ENCODE measurements at places on chromosomes 12 and 14.

DNA sequence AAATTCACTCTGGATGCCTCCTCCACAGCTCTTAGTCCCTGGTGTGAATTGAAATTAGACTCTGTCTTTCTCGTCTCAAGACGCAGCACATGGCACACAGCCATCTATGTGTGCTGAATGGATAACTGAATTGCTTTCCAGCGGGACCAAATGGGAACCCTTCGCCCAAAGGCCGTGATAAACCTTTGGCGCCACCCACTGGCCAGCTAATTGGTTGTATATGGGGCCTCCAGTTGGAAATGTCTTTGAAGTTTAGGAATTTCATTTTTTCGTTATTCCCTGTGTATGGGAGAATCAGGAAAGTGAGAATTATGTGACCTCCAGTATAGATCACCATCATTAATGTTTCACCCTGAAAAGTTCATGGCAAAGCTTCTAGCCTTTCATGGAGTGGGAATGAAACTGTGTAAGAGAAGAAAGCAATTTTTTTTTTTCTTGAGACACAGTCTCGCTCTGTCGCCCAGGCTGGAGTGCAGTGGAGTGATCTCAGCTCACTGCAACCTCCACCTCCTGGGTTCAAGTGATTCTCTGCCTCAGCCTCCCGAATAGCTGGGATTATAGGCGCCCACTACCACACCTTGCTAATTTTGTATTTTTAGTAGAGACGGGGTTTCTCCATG is 9.8 kb upstream of the HSP90AA1 start:
- peak; percentile 55 for DNase-seq

DNA sequence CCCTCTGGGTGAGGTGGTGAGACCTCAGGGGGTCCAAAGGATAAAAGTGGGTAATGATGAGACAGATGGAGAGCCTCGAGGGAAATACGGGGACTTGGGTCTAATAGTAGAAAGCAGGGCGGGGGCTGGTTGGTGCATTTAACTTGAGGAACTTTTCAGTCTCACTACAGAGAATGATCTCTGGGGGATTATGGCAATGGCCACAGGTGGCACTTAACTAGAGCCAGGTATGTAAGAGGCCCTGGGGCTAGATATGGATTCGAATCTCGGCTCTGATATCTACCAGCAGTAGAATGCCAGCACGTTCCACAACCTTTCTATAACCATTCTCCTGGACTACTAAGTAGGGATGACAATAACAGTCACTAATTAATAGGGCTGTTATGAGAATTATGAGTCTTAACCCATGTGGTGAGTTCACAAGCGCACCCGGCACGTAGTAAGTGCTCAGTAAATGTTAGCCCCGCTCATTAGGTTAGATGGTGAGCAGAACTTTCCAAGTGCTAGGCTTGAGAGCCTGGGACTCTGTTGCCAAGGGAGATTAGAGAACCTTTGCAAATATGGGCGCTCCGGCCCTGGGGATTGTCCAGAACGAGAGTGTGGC is 888 bp upstream of the PLXNC1 start:
- no peak for DNase-seq

DNA sequence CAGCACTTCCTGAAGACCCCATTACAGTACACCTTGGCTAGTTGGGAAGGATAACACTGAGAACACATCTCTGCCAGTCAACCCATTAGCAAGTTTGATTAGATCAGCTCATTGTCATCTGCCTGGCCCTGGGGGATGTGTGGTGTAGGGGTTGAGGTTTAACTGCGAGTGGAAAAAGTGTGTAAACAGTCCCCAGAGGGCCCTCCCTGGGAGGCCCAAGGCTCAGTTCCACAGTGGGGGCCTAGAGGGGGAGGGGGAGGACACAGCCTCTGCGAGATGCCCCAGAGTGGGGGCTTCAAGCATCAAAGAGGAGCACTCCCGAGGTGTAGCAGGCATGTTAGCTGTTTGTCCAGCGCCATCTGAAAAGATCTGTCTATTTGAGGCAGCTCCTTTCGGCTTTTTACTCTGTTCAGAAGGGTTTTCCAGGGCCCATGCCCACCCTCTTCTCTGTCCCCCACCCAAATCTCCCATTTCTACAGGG is 344 bp downstream of the LPAR5 start:
- DNase-seq = no peak

DNA sequence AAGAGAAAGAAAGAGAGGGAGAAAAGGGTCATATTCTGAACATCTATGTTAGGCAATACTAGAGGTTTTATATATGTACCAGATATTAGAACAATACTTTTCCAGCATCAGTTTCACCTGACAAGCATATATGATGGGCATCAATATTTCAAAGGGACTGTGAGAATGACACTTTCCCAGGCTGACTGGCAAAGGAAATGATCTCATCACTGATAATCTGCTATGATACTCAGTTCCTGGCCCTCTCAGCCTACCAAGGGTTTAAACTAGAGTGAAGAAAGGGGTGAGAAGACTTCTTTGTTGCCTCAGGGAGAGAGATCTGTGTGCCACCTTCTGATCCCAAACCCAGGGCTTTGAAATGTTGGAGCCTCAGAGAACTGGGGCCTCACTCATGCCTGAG is 183.5 kb downstream of the TTC8 start:
- DNase-seq = no peak

GRCh38 chr12:110733900-110734299 is 8.8 kb downstream of the PPP1CC start:
- DNase-seq = no peak

DNA sequence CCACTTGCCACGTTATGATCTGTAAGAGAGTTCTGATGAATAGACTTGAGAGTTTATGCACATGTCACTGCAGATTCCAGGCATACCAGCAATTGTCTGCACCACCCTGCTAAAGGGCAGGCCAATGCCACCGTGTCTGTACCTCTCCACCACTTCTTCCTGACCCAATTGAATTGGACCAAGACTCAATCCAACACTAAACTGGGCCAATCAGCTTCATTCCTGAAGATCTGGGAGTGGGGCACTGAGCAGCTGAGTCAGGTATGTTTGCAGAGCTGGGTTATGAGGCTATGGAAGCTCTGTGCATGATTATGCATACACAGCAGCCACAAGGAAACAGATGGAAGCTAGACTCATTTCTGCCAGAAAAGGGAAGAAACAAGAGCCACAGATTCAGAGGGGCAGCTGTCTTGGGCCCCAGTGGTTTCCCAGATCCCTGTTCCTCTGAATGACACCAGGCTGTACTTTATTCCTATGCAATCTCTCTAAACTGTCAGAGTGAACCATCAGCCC is 28.0 kb downstream of the DAO start:
- peak; percentile 12 for DNase-seq

DNA sequence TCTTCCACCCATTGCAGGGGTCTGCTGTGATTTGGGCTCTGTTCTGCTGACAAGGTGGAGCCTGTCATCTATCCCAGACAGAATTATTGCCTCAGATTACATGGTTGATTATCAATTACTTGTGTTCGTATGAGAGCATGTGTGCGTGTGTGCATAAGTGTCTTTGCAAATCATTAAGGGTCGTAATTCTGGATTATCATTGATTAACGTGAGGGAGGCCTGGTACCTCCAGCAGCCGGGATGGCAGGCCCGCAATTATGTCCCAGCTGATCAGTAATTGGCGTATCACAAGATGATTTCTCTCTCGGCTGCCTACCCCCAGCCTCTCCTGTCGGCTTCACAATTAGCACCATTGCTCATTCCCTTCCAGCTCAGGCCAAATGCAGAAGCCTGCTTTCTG is 29.6 kb upstream of the IRF2BPL start:
- no peak for DNase-seq

- no peak for DNase-seq
Measured at GRCh38 chr12:104604995-104605675, 148.4 kb downstream of the CHST11 start.

GRCh38 chr12:108430245-108430644 is 84.8 kb upstream of the FICD start:
- no peak for DNase-seq

- peak; percentile 10 for DNase-seq
Measured at GRCh38 chr14:34826661-34827060, 48.5 kb downstream of the BAZ1A start.

- no peak for DNase-seq
Measured at GRCh38 chr12:29273178-29273843, 107.7 kb downstream of the ERGIC2 start.

GRCh38 chr14:86296173-86296572 is 766.2 kb downstream of the FLRT2 start:
- DNase-seq = no peak

- DNase-seq = no peak
Measured at GRCh38 chr12:121560392-121561008, 20.3 kb downstream of the KDM2B start.

DNA sequence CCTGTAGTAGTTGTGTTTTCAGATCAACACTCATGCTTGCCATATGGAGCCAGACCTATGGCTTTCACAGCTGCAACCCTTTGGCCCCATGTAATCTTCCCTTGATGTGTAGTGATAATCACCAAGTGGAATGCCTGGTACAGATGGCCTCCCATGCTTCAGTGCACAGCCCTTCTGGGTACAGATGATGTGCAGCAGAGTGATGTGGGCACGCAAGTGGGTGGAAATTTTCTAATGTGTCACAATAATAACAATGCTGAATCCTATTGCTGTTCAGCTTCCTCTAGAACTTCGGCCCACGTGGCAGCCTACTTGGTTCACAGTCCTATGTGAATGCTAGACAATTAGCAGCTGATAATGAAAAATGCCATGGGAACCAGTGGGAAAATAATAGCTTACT is 188.1 kb downstream of the SNAPC1 start:
- no peak for DNase-seq

DNA sequence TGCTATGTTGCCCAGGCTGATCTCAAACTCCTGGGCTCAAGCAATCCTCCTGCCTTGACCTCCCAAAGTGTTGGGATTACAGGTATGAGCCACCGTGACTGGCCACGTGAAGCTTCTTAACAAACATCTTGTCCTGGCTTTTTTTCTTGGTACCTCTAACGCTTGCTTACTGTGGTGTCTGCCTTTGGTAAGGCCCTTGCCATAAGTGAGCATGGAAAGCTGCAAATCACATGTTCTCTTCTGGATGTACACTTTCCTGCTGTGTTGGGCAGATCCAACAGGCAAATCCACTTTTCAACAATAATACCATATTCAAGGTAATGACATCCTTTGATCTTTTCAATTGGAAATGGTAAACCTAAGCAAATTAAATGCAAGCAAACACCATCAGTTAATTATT is 54.6 kb downstream of the ARF6 start:
- DNase-seq = no peak

- no peak for DNase-seq
Measured at GRCh38 chr12:123996581-123996980, 23.6 kb downstream of the ZNF664 start.

DNA sequence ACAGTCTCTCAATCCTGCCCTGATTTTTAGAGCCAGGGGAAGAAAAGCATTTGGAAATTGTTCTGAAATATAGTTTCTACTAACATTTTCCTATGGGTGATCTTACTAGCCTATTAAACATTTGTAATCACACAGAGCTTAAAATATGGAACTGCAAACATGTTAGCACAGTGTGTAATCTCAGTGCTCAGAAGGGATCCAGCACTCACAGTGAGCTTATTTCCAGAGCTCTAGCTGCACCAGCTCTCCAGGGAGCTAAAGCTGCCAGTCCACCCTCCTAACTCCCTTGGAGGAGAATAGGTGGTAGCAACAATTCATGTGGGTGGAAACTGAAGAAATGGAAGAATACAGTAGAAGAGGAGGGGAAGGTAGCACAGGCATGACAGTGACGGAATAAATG is 64.9 kb upstream of the SYT1 start:
- no peak for DNase-seq

- DNase-seq = no peak
Measured at GRCh38 chr12:128790653-128791373, 32.9 kb downstream of the SLC15A4 start.

DNA sequence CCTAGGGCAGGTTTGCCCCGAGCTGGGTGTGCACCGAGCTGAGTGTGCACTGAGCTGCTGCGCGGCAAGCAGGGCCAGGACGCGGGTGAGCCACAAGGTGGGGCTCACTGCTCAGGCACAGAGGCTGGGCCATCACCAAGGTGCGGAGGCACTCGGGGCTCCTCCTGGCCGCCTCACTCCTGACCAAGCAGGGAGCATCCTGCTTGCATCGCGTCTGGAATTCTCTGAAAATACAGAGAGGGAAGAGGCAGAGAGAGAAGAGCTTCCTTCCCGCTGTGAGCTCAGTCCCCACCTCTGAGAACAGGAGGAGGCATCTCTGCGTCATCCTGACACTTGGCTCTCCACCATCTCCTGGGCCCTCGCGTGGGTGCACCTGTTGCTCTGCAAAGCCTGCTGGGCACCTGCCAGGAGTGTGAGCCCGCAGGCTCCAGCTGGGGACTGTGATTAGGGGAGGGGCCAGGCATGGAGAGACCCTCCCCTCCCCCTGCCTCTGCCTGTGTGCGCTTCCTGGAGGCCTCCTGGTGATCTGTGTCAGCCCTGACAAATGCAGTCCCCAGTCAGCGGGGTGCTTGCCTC is 116.3 kb downstream of the GLT1D1 start:
- DNase-seq = no peak

DNA sequence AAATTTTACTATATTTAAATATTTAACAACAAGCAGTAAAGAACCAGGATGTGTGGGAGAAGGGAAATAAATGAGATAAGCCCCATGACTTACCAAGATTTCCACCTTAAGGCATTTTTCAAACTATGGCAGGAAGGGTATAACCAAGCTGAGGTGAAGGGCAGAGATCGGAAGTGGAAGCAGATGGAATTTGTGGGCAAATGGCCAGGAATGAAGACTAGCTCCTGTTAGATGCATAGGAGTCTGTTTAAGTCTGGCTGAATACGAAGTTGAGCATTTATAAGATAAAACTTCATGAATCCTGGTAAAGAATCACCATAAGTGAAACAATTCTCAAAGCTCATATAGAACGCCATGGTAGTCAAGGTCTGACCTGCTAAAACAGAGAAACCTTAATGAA is 163.5 kb downstream of the DIO2 start:
- DNase-seq = no peak

GRCh38 chr14:75793806-75794205 is 132.8 kb downstream of the TTLL5 start:
- no peak for DNase-seq

- DNase-seq = no peak
Measured at GRCh38 chr12:42525444-42525843, 64.1 kb downstream of the PRICKLE1 start.

GRCh38 chr12:101877806-101878242 is 444 bp downstream of the DRAM1 start:
- DNase-seq = no peak

DNA sequence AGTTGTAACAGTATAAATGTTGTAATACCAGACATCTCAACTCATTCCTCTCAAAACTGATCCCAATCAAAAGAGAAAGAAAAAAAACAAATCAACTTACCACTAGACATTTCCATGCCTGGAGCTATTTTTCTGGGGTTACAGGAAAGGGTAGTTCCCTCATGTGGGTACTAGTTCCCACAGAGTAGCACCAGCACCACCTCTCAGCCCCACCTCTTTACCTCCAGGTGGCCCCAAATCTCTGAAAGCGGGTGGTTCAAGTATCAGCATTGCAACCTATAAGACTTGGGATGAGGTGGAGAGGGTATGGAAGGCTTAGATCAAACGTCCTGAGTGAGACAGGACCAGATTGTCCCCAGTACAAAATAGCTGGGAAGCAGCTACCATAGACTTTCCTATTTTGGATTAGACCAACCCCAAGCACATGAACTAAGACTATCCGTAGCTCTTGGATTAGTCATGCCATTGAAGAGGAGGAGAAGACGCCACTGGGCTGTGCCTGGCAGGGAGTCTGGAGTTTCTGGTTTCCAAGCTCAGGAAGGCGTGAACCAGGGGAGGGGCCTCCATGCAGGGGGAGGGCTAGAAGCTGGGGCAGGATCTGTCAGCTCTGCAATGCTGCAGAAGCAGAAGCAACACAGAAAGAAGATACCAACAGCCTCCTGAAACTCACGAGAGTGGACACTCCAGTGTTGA is at the start of gene SLC39A2:
Gene SLC39A2, plus strand, starts transcription at position 620 of the 693 bp plus-strand sequence. CDS start 154 bp downstream, outside the sequence.
- peak; percentile 60 for DNase-seq
